NCI-H1105 (cell line): ENCODE measurements at places on chromosomes 7 and 10.

GRCh38 chr7:103613655-103614642 lies 167.9 kb upstream of the SLC26A5 start:
- DNase-seq, result no peak

- DNase-seq, result peak; percentile 52
These were observed 913.9 kb upstream of the AUTS2 start for GRCh38 chr7:68684246-68684839.

DNA sequence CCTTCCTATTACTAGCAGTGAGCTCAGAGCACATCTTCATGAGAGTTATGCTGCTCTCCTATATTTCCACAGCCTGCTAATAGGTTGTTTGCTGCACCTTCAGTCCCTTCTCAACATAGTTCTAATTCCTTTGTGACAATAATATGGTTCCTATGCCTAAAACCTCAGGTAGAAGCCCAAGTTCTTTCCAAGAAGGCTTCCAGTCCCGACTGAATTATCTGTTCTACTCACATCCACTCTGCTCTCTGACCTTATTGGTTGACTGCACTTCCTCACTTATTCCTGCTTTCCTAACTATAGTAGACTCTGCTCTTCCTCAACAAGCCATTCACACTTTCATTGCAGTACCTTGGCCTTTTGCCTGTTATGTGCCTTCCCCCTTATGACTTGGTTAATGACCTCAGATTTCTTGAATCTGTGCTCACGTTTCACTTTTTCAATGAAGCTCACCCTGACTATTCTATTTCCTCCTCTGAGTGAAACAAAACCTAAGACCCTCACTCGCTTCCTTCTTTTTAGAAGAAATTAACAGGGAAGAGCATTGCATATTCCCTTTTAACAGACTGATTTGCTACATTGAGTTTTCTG lies 132.7 kb downstream of the MDFIC start:
- no peak for DNase-seq

- peak; percentile 74 for DNase-seq
These were observed 14.4 kb downstream of the DENND2A start for GRCh38 chr7:140625908-140626868.

- no peak for DNase-seq
These were observed 33.6 kb downstream of the ARID5B start for GRCh38 chr10:61935077-61935476.

GRCh38 chr10:103923502-103923901 lies 5.5 kb upstream of the STN1 start:
- no peak for DNase-seq

- no peak for DNase-seq
These were observed 5.7 kb downstream of the GRID2IP start for GRCh38 chr7:6545398-6546126.

GRCh38 chr7:80940539-80941207 lies 21.8 kb upstream of the SEMA3C start:
- no peak for DNase-seq

GRCh38 chr10:50993771-50994251 lies 80.5 kb upstream of the PRKG1 start:
- no peak for DNase-seq

DNA sequence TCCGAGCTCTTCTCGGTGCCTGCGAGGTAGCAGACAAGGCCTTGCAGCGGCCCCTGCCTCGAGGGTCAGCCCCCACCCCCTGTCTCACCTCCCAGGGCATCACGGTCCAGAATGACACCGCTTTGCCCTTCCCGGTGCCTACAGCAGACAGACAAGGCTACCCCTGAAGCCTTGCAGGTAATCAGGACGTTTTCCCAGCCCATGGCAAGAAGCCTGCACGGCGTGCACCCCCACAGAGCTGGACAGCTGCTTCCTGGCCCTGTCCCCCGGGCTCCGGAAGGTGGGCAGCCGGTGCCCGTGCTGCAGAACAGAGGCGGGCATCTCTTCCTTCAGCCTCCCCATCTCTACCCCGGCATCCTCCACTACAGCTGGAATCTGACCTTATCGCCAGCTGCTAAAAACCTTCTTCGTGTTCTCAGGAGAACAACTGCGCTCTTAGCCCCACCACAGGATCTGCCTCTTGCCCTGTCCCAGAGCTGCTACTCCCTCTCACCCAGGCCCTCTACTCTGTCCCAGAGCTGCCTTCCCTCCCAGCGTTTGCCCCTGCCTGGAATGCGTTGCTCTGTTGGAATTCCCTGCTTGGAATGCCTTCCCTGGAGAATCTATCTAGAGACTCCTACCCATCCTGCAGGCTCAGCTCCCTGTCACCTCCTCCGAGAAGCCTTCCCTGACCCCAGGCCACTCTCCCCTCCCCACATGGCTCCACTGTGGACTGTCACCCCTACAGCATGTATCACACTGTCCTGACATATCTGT lies 4.7 kb downstream of the MYL10 start:
- no peak for DNase-seq

GRCh38 chr10:6786579-6787031 lies 206.5 kb upstream of the PRKCQ start:
- no peak for DNase-seq

DNA sequence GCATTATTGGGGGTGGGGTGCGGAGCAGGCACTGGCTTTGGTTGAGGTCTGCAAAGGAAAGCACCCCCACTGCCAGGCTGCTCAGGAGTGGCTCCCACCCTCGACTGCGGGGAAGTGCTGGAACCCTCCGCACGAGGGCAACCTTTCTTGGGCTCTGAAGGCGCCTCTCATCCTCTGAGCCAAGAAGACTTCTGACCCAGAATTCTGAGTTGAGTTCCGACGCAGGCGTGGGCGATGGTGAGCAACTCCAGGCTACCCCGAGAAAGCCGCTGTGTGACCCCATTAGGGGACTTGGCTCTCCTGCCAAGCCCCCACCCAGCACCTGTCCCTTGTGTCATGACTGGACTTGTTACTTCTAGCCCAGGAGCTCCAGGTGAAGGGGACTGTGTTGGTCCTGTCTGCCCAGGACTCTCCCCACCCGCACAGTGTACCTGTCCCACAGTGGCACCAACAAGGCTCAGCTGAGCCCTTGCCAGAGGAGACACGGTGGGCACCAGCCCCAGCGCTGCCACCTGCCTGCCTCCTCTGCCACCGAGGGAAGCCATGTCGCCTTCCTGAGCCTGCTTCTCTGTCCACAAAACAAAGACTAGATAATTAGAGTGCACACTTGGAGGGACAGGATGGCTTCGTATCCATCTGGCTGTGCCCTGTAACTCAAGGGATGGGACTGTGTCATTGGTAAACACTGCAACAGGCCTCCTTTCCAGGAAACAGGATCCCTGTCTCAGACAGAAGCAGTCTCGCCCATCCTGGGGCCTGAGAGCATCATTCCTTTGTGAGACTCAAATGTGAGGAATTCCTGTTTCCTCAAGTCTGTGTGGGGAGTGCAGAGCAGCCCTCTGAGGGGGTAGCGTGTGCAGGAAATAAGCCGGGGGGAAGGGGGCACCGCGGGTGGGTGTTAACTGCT lies 128.8 kb downstream of the LHPP start:
- no peak for DNase-seq

DNA sequence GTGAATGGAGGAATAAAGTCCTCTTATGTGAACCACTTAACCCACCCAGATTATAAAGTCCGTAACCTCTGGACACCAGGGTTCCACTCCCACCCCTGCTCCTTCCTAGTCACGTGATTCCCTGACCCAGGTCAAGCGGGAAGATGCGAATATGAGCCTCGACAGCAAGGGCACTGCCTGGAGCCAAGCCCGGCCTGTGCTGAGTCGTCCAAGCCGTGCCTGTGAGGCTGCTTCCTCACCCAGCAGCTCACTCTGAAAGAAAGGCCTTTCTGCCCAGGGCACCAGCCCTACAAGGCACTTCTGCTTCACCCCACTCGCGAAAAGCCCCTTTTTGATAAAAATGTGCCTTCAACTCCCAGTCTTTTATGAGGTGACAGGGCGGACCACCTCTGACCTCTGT lies 85.8 kb downstream of the CYTH3 start:
- DNase-seq, result no peak

DNA sequence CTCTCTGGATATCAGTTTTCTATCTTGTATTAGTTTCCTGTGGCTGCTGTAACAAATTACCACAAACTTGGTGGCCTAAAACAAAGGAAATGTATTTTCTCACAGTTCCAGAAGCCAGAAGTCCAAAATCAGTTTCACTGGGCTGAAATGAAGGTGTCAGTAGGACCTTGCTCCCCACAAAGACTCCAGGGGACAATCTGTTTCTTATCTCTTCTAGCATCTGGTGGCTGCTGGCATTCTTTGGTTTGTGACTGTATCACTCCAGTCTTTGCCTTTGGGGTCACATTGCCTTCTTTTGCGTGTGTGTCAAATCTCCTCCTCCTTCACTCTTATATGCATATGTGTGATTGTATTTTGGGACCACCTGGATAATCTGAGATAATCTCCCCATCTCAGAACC lies 153.0 kb upstream of the PRPS1L1 start:
- no peak for DNase-seq

- DNase-seq, result no peak
These were observed 4.1 kb downstream of the HOXA9 start for GRCh38 chr7:27161214-27161720.

DNA sequence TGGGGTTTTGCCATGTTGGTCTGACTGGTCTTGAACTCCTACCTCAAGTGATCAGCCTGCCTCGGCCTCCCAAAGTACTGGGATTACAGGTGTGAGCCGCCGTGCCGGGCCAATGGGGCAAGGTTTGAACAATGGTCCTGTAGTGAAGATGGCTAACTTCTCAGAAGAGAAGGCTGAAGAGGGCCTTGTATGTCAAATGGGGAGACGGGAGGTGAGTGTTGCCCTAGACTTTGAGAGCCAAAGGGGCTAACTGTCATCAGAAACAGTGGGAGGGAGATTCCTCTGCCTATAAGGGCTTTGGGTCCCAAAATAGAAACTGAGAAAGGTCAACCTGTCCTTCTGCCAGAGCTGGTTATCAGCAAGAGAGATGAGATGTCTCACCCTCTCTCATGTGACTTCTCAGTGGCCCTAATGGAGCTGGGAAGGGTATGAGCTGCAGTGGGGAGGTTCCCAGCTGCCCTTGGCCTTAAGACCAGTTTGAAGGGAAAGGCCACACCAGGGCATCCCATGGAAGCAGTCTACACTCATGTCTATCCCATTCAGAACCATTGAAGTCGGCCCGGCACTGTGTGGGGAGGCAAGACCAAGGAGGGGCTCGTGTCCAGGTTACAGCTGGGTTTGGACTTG lies 1.3 kb upstream of the SAMD8 start:
- DNase-seq, result no peak

GRCh38 chr7:11709196-11709595 lies 122.8 kb downstream of the THSD7A start:
- DNase-seq, result no peak

DNA sequence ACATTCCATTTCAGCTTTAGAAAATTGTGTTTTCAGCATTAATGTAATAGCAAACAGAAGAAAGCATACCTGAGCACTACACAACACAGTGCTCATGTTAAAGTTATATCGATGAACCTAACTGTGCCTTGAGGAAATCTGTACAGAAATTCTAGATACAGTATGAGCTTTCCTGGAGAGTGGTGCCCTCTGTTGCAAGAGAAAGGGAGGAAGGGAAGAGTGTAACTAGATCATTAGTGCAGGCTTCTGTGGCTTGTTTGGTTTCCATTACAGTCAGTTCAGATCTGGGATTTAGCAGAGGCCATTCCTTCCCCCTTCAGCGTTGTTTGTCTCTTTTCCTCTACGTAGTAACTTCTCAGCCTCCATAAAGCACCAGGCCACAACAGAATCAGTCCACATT lies 139.7 kb downstream of the HTR7 start:
- DNase-seq, result no peak

DNA sequence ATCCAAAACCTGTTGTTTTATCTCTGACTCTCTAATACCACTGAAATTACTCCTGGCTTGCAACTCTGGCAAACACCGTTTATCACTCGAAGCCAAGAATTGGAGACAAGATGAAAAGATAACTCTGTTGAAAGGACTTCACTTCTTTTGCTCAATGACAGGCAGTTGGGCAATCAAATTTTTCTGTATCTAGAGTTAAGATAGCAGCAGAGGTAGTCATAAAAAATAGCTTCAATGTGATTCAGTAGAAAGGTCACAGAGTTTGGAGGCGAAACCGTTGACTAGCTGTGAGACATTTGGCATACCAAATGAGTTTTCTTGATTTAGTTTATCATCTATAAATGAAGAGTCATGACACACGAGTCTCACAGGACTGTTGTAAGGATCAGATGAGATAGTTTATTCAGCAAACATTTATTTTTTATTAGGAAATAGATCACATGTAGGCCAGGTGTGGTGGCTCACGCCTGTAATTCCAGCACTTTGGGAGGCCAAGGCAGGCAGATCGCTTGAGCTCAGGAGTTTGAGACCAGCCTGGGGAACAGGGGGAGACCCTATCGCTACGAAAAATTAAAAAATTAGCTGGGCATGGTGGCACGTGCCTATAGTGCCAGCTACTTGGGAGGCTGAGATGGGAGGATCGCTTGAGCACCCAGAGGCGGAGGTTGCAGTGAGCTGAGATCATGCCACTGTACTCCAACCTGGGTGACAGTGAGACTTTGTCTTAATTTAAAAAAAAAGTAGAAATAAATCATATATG lies 23.6 kb downstream of the AKR1B1 start:
- no peak for DNase-seq

GRCh38 chr10:5517546-5517945 lies 7.2 kb upstream of the CALML3 start:
- DNase-seq, result no peak

DNA sequence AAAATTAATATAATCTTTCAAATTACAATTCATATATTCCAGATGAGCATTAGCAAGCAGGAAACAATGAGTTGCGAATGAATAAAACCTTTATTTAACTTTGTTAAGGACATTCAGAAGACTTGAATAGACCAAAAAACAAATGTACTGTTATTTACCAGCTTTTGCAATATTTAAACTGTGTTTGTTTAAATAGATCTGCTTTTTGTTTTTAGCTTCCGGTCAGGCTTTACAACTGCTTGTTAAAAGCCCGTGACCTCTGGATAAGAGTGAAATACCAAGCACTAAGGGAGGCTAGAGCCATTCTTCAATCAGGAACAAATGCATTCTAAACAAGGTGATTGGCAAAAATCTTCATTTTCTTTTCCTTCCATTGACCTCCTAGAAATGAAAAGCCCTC lies 184.9 kb upstream of the GNAI1 start:
- DNase-seq, result no peak

DNA sequence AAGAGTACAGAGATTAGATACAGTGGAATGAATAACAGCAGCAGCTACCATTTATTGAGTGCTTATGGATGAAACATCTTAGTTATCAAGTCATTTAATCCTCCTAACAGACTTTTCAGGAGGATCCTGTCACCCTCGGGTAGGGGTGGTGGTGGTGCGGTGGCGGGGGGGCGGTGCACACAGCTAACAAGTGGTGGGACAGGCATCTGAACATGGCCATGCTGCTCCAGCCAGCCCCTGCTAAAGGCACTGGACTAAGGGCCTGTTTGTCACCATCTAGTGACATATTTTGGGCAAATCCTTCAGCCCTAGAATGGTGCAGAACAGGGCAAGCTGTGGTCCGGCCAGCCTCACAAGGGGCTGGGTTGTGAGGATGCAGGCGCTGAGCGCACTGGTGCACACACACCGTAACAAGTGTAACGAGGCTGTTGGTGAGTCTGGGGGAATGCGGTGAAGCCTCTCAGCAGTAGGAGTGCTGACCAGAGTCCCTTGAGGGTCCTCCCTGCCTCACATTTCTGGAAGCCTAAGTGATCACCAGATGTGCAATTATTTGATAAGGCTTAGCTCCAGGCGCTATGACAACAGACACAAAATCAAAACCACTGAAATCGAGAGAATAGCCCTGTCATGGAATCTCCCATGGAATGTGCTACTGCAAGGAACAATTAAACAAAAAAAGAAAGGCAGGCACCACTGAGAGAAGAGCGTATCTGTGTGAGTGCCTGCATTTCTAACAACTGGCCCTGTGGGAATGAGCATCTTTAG lies 102.2 kb downstream of the RNF216 start:
- no peak for DNase-seq

- DNase-seq, result no peak
These were observed 182.8 kb upstream of the TNS3 start for GRCh38 chr7:47764746-47765145.
